ENCODE measurements at places on chromosomes 5 and 9.
A peak's percentile ranks its signal among the peaks of the same experiment; 100 is the strongest.

DNA sequence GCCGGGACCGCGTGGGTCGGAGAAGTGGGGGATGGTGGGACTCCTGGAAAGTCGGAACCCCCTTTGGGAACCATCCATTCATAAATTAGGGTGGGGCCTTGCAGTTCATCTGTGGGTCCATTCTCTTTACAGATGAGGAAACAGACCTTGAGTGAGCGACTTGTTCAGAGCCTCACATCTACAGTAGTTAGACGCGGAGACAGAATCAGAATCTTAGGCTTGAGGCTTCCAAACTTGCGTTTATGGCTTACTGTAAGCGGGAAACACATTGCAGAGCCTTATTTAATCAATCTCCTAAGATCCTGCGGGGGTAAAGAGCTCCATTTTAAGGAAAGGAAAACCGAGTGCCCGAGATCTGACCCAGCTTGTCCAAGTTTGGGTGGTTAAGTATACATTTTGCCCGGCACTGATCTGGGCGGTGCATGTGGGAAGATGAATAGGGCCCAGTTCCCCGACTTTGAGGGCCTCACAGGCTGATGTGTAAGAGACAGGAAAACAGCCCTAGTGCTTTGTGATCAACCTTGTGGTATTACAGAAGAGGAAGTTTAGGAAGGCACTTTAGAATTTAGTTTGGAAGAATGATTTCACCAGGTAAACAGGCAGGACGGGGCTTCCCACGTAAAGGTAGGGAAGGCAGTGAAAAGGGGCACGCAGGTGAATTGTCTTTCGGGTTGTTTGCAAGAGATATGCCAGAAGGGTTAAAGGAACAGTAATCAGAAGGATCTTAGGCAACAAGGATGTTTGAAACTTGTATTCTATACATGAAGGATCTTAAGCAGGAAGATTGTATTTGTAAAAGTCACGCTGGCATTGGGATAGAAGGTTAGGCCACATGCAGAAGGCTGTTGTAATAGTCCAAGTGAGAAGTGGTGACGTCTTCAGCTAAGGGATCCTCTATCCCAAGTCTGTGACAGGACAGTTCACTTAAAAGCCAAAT lies 744 bp downstream of the TARS1 start:
- DNase-seq = peak; percentile 31

DNA sequence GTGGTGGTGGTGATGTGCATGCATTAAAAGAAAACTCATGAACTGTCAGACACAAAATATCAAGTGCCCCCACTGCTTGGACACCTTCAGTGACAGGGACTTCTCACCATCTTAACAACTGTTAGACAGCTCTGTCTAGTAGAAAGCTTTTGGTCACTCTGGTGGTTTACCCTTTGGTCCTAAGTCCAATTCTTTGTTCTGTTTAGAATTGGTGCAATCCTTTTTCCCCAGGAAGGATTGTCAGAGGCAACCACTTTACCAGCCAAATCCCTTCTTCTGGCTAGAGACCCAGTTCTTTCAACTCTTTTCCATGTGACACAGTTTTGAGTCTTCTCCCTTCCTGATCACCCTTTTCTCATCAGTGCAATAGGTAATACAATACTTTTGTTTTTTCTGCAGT lies 140.2 kb downstream of the SEC61B start:
- DNase-seq = no peak

DNA sequence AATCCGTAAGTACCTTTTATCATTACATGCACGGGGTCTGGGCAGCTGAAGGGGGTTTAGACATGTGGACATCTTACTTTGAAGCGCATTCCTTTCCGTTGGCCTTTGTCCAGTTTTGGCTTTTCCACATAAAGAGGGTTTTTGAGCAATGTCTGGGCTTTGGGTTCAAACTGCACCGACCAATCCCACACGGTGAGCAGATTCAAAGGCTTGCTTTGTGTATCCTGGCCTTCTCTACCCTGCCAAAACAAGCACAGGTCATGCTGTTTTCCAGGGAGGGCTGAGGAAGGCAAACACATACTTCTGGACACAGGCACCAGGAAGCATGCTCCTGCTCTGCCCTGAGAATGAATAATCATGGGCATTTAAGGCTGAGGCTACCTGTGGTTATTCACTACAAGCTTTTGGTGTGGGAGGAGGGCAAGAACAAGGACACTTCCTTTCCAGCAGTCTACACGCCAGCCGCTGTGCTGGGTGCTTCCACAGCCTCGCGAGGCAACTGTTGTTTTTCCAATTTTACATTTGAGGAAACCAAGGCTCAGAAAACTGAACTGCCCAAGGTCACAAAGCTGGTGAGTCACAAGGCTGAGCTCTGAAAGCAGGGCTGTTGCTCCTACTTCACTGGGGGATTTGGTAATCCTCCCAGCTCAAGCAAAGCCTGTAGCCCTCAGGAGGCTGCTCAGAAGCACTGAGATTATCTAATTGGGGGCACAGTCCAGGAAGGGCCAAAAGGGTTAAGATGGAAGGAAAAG lies 59.8 kb upstream of the GOLPH3 start:
- DNase-seq = no peak

DNA sequence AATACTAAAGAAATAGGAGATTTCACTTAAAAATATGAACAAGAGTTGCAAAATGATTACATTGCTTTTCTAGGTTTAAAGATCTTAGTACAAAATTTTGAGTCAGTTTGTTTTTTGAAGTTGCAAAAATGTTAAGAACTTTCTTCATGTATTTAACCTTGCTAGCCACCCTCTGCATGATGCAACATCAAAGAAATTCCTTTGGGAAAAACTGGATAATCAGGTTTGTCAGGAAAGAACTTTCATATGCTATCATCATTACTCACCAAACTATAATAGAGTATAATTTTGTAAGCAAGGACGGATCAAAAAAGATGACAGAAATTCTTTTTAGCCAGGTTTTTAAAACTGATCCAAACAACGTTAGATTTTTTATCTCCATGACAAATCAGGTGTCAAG lies 116.9 kb upstream of the MRPS30 start:
- DNase-seq = no peak

GRCh38 chr9:72596451-72597180 lies 75.2 kb downstream of the TMC1 start:
- no peak for DNase-seq

DNA sequence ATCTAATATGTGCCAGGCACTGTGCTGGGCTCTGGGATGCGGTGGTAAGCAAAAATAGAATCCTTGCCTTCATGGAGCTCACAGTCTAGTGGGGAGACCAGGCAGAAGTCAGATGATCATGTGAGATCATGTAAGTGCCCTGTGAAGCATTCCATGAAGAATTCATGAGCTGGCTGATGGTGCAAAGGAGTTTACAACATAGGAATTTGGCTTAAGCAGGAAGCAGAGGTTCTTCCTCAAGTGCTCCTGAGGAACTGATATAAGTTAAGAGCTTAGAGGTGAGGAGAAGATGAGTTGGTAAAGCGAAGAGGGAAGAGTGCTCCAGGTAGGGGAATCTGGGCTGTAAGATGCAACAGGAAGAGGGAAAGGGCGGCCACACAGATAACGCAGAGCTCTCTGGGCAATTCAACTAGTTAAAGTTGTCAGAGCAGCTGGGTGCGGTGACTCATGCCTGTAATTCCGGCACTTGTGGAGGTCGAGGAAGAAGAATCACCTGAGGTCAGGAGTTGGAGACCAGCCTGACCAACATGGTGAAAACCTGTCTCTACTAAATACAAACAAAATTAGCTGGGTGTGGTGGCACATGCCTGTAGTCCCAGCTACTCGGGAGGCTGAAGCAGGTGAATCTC lies 78.5 kb upstream of the SPATA31D4 start:
- DNase-seq = no peak

DNA sequence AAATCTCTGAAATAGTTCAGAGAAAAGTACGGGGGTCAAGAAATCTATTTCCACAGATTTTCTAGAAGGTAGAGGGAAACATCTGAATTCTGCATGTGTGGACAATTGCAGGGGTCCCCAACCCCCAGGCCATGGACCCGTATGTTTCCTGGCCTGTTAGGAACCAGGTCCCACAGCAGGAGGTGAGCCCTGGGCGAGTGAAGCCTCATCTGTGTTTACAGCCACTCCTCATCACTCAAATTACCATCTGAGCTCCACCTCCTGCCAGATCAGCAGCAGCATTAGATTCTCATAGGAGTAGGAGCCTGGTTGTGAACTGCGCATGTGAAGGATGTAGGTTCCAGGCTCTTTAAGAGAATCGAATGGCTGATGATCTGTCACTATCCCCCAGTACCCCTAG lies 200.5 kb upstream of the EDIL3 start:
- no peak for DNase-seq

- no peak for DNase-seq
These were observed 196 bp upstream of the GRM6 start for GRCh38 chr5:178995341-178995690.

DNA sequence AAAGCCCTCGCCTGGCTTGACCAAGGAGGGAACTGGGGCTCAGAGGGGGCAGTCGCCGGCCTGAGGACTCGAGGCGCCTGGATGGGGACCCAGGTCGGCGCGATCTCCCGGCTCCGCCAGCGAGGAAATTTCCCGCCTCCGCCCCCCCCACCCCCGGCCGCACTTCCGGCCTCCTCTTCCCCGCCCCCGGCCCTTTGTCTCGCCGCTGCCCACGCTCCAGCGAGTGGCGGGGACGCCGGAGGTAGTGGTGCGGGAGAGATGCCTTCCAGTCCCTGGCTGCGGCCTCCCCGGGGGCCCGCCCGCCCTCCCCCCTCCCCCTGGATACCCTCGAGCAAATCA lies 448 bp upstream of the GPRIN1 start:
- DNase-seq = no peak

DNA sequence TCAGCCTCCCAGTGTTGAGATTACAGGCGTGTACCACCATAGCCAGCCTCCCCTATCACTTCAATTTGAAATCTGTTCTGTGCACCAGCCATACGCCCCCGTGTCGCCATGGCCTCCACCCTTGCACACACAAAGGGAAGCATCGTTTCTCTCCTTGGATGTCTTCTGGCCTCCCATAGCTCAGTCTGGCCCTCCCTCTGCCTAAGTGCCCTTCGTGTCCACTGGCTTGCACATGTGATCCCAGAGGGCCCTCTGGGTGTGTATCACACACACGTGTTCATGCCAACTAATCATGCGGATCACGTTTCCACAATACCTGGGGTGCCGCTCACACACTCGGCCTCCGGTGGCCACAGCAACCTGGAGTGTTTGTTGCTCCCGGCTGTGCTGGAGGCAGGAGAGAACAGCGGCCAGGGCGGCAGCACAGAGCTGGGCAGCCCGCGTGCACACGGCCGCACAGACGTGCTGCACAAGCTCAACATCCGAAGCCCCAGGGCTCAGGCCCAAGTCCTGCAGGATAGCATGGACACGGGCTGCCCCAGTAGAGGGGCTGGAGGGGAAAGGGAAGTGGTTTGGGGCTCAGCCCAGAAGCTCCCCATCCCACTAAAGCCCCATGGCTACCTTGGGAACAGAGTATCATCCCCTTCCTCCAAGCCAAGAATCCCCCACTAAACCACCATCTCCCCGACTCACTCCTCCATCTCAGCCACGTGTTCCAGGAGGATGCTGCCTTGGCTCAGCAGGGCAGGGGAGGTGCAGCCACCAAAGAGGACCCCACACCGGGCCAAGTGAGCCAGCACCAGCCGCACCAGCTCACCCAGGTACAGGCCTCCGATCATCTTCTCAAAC lies 10.9 kb downstream of the HK3 start:
- no peak for DNase-seq

DNA sequence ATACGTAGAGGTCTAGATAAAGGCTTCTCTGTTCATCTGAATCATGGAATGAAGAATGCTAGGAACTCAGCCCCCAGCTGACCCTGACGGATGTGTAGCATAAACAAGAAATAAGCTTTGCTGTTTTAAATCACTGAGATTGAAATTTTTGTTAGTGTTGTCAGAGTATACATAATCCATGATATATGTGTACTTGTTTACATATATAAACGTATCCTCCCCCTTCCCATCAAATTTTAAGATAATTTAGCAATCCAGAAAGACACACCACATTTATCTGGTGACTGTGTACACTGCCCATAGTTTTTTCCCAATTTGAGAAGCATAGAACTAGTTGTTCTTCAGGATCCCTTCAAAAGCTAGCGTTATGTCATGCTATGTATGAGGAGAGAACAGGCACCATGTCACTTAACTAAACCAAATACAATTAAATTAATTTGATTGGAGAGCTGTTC lies 80.8 kb upstream of the OSMR start:
- peak; percentile 72 for DNase-seq

GRCh38 chr9:96508227-96508940 lies 58.4 kb downstream of the HABP4 start:
- no peak for DNase-seq

DNA sequence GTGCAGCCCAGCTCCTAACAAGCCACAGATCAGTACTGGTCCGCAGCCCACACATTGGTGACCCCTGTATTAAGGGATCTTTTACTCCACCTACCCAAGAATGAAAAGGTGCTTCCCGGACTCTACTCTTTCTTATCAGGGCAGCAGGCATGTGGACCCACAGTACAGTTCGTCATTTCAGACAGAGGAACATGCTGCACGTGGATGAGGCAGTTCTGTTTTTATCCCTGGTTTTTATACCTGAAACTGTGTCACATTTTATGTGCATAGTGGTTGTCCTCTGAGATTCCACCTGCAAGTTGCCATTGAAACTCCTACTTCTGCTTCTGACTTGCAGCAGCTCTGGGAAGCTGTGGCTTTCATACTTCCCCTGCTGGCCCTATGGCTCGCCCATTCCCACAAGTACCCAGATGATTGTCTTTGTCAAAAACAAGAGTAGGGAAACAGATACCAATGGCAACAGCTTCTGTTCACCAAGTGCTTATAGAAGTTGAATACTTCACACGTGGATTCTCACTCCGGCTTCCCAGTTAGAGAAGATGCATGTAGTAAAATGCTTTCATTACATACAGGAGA lies 208.0 kb downstream of the TRIO start:
- no peak for DNase-seq

- DNase-seq = no peak
These were observed 480.9 kb upstream of the CD180 start for GRCh38 chr5:67677422-67677970.

- DNase-seq = no peak
These were observed 198.7 kb upstream of the HAPLN1 start for GRCh38 chr5:83919071-83920041.

GRCh38 chr5:58969253-58969652 lies 386.4 kb downstream of the RAB3C start:
- no peak for DNase-seq

DNA sequence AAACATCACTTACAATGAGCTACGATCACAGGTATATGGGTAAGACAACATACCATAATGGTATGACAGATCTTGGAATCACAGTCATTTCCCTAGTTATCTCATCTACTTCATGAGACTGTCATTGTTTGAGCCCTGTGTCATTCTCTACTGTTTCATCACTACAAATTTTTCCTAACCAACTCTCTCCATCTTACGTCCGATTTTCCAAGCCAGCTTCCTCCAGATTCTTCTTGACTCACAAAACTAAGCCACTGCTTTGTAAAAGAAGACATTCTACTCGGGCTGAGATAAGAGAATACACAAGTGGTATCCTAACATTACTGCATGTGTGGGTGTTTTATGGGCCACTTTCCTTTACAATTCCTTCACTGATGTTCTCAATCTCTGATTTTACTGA lies 49.6 kb downstream of the SERINC5 start:
- DNase-seq = no peak

DNA sequence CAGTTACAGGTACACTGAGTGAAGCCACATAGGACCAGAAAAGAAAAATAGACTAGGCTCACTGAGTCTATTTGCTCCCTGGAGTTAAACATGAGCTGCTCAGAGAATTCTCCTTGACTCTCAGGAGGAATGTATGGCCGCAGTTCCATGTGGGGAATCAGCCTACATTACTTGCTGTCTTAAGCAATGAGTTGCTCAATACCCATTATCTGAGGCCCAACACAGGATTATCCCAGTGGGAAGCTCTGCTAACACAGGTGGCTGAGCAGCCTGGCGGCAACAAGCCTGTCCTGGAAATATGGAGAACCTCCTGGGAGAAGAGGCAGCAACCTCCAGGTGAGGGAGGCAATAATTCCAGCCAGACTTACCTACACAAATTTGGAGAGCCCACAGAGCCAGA lies 177.5 kb upstream of the NREP start:
- no peak for DNase-seq
